ENCODE measurements at places on chromosomes 1 and 21. TPM values are rescaled to one million over a fixed set of nuclear protein-coding genes. Genes with fewer than 3 reads are reported as not detected.

Gene RIPPLY3
- not detected for total RNA-seq

Gene HJV
- total RNA-seq, result not detected

Gene SLAMF7
- not detected for total RNA-seq

- DNase-seq, result no peak
These were observed 325.7 kb upstream of the LYPLAL1 start for GRCh38 chr1:218848009-218848408.

DNA sequence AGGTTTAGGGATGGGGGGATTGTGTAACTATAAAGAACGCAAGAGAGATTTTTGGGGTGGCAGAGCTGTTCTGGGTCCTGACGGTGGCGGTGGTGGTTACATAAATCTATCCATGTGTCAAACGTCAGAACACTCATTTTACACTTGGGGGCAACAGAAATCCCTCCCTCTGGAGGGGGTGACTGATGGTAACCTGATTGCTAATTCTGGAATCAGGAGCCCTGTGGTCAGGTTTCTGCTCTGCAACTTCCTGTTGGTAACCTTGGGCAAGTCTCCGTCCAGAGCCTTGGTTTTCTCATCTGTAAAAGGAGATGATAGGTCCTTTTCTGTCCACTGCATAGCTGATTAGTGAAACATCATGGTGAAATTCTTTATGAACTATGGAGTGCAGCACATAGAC is 40.9 kb downstream of the ALPL start:
- peak; percentile 50 for DNase-seq

GRCh38 chr1:4408380-4408779 is 246.0 kb upstream of the AJAP1 start:
- DNase-seq, result no peak

DNA sequence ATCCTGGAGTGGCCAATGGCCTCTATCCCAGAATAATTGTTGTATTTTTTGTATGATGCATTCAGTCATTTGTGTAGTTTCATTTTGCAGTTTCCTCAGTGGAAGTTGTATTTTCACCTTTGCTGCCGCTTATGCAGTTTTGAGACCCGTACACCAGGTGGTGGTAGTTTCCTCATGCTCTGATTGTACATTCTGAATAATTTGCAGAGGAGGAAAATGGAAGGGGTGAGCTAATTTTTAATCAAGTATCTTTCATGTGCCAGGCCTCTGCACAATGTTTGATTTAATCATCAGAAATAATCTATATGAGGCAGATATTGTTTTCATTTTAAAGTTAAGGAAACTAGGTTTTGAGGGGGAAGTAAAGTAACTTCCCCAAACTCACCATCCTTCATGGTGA is 29.5 kb downstream of the HLX start:
- peak; percentile 44 for DNase-seq

DNA sequence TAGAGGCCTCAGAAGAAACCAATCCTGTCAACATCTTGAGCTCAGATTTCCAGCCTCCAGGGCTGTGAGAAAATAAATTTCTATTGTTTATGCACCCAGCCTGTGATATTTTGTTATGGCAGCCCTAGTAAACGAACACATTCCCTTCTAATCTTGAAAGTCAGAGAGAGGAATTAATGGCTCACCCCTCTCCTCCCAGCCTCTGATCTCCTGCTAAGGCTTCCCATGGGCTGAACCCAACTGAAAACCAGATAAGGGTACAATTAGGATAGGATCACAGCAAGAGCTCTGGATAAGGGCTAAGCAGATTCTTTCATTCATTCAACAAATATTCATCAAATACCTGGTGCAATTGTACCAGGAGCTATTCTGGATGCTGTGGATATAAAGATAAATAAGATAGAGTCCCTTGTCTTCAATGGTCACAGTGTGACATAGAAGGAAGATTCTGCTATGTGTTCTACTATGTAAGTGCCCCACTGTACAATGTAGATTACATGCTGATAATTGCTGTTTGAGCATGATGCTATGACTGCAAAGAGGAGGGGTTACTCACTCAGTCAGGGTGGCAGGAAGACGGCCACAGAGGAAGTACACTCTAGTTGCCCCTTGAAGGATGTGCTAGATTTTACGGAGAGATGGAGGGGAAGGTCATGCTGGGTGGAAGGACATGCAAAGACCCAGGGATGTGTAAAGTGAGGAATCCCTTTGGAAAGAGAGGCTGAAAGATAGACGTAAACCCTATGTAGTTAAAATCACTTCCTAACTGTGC is 203.3 kb upstream of the JUN start:
- DNase-seq, result peak; percentile 8

GRCh38 chr1:212814537-212815334 is 23.0 kb downstream of the TATDN3 start:
- DNase-seq, result no peak

Data from IMR-90 (cell line).